Stimulated activated naive CD8-positive, alpha-beta T cell treated with anti-CD3 and anti-CD28 coated beads, Interleukin-15, amount 100 ng/mL, for 72 hours (primary cell): ENCODE measurements at places on chromosomes 4 and X.

DNA sequence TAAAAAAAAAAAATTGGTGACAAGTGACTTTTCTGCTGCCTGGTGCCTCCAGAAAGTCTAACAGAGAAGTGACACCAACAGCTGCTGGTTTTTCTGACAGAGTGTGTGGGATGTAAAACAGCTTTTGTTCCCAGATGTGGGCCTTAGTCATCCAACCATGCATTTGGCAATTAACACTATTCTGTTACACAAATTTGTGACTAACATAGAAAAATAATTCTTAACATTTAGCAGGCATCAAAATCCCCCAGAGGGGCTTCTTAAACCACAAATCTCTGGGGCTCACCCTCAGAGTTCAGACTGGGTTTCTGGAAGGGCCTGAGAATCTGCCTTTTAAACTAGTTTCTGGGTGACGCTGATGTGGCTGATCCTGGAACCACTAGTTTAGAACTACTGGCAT is 100.5 kb upstream of the PCDH7 start:
- no peak for DNase-seq

GRCh38 chr4:107951551-107951950 is 20.2 kb downstream of the CYP2U1 start:
- DNase-seq: no peak

DNA sequence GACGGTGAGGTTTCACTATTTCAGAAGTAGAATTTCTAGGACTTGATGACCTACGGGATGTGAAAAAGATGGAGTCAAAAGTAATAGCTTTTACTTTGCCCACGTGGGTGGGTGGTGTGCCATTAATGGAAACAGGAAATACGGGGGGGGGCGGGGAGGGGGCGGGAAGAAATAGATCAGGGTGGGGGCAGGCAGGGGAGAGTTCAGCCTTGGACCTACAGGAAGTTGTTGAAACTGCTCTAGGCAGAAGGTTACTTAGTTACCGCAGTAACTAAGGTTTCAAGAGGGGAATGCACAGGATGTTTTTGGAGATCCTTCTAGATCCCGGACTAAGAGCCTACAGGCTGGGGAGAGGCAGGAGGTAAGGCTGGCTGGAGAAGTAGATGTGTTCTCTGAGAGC is 3.6 kb upstream of the FHL1 start:
- no peak for DNase-seq

GRCh38 chrX:130878350-130879341 is 24.4 kb downstream of the ENOX2 start:
- DNase-seq: no peak

DNA sequence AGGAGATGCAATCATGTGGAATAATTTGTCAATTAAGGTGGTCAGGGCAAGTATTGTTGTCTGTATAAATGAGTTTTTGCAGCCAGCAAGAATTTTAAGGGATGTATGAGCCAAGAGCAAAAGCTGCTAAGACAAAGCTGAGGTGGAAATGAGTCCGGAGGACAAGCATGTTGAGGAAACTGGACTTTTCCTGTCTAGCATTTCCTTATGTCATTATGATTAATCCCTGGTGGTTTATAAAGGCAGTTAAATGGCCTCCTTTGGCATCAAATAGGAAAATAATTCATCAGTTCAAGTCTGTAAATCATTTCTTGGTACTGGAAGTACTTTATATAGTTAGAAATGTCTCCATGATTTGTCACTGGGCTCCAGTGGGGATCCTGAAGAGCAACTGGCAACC is 61.6 kb upstream of the TEX13A start:
- no peak for DNase-seq

- DNase-seq: no peak
Measured at GRCh38 chr4:134024251-134024650, 177.3 kb downstream of the PABPC4L start.

- no peak for DNase-seq
Measured at GRCh38 chr4:69104719-69105275, 8.5 kb downstream of the UGT2B7 start.

GRCh38 chr4:156197216-156197615 is 243.6 kb upstream of the CTSO start:
- DNase-seq: no peak

DNA sequence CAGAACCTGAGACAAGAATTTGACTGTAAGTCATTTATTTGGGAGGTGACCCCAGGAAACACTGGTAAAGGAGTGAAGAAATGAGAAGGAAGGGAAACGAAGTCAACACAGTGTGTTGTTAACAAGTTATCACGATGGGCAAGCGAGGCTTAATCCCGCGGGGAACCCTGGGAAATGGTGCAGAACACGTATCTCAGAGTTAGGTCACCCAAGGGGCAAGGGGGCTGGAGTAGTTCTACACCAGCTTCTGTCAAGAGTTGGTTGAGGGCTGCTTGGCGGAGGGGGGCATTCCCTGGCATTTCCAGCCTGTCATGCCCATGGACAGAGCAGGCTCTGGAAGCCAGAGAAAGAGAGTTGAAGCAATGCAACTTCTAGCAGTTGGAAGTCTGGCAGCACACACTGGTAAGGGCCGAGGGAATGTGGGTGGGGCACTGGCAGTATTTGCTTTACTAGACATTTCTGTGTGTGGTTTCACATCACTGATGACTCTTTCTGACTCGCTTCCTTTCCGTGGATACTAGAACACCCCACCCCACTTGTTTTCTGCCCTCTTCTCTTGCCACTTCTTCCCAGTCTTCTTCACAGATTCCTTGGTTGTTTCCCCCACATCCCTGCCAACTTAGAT is 52.2 kb upstream of the ADGRG2 start:
- DNase-seq: no peak

DNA sequence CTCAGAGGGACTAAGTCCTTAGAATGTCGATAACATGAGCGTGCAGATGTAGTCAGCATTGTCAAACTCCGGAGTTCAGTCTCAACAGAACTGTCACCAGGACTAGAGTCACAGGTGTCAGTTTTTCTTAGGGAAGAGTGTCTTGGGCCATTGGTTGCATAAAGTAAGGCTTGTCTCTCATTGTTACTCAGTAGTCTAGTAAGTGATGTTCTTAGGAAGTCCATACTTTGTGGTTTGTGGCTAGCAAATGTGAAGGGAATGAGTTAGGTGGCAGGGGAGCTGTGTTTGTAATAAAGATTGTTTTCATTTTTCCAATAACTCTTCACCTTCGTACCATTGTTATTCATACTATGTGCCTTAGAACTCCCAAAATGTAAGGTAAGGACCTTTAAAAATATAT is 119.6 kb downstream of the AFF2 start:
- no peak for DNase-seq

GRCh38 chr4:8381814-8382581 is 58.5 kb downstream of the ACOX3 start:
- no peak for DNase-seq

- DNase-seq: no peak
Measured at GRCh38 chrX:44784241-44784640, 59.6 kb upstream of the DUSP21 start.

DNA sequence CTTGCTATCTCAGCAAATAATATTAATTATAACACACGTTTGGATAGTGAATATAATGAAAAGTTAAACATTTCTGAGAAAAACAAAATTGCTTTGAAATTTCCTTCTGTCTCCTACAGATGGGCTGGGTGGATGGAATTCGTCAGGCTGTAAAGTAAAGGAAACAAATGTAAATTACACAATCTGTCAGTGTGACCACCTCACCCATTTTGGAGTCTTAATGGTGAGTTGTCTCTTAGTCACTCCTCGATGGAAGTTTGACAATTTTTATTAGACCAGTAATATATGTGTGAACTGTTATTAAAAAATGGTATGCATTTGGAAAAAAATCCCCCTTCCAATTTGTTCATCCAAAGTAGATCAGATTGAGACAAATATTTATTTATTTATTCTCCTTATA is 92.5 kb upstream of the BRS3 start:
- DNase-seq: no peak

- no peak for DNase-seq
Measured at GRCh38 chrX:38458071-38458470, 103.3 kb upstream of the TSPAN7 start.

DNA sequence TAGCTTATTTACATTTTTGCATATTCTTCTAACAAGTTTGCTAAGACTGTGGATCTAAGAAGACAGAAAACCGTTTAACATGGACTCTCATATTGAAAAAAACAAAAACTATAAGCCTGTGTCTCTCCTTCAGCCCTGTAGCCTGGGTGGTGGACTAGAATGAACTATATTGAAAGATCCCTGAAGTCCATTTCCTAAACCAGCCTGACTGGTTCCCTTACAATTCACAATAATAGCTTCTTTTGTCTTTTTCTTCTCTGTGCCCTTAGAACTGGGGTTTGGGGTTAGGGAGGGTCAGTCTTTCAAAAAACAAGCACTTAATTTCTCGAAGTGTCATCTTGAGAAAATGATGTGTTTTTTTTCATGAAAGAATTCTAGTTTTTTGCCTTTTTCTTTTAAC is 59.0 kb downstream of the GSTCD start:
- DNase-seq: no peak

DNA sequence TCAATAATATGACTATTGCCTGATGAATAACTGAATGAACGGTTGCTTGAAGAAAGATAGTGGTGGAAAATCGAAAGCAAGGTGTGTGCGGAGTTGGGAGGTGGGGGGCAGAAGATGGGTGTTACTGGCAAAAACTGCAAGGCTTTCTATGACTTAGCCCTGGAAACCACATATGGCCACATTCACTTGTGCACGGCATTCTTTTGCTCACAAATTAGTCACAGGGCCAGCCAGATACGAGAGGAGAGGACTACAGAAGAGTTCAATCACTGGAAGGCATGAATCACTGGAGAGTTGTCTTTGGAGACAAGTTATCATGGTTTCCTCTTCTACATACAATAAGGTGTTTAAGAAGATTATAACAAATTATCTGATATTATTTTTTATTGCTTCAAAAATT is 626.5 kb upstream of the CPEB2 start:
- no peak for DNase-seq

DNA sequence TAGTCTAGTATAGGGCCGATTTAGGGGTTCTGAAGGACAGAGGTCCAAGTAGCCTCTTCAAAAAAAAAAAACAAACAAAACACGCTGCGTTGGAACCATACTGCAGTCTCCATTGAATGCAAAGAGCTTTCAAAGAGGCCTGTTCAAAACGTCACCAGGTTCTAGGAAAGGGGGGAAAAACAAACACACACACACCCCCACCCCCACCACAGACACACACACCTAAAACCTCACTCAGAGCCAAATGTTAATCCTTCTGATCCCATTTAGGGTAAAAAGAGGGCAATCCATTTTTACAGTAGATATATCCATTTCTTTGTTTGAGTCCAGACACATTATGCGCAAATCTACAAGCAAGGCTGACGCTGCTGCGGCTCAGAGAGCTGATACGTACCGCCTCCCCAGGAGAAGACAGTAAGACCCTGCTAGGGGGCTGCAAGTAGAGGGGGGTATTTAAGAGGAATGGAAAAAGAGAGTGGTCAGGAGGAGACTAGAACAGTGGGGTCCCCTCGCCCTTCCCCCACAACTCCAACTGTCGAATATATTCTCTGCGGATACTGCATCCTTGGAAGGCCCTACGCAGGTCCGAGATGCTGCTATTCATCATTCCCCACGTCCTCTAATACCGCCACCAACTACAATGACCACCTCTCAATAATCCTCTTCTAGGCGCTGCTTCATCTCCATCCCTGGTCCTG is 1.3 kb downstream of the NKRF start:
- no peak for DNase-seq

GRCh38 chr4:81039351-81039972 is 9.0 kb downstream of the BMP3 start:
- DNase-seq: no peak

DNA sequence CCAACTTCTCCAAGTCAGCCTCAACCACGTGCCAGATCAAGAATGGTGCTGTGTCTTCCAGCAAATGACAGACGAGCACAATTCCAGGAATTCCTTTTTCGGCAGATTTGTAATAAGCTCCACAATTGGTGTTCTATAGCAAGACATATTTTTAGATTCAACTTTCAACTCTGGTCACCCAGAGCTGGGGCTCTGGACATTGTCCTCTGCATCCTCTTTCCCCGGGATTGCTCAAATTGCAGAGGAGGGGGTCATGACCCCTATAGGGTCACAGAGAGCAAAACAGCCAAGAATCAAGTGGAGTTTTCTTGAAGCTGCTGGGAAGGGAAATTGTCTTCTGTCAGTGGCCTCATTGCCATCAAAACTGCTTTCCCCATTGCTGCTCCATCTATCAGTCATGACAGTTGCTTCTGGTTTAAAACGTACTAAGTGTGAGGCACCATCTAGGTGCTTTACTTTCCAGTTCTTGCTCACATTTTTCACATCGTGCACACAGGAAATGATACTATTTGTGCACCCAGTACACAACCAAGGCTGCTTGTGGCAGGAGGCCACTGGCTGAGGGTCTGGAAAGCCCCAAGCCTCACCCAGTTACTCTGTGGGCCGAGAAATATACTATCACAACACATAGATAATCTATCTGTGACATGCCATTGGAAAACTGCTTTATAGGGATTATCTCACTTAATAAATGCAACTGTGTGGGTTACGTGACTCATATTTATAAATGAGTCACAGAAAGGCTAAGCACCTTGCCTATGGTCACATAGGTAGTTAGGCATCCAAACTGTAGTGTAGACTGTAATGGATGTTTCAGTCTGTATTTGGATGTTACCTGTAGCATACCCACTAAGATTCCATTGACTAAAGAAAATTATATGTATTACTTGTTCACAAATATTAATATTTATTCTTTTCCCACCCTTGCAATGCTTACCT is 91.7 kb upstream of the PHOX2B start:
- peak; percentile 19 for DNase-seq

- peak; percentile 11 for DNase-seq
Measured at GRCh38 chr4:164779811-164780216, 25.9 kb downstream of the SMIM31 start.

GRCh38 chrX:10759141-10759799 is 138.9 kb upstream of the MID1 start:
- DNase-seq: no peak

GRCh38 chr4:184168406-184169019 is 49.2 kb downstream of the ENPP6 start:
- DNase-seq: peak; percentile 63
